Activated T-cell treated with anti-CD3 and anti-CD28 coated beads, Interleukin-2, amount 50 U/mL, for 24 hours (primary cell): ENCODE measurements at places on chromosomes 7 and 10.

DNA sequence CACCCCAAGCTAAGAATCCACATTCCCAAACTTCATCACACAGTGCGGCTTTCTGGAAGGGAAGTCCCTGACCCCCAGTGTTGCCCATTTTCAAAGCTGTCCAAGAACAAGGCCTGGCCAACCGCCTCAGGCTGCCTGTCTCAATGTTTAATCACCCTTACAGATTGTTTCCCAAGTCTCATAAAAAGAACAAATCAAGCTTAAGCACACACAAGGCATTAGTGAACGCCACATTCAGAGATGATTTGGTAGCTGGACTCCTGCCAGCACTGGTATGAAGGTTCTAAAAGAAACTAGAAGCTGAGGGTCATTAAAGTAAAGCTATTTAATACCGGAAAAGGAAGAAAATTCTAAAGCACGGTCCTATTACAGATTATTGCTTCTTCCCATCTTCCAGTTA, 35.6 kb downstream of the C10orf90 start:
- H3K4me1 ChIP-seq, result no peaks in the 10 kb centered on the region
- no peaks in the 10 kb centered on the region for H3K36me3 ChIP-seq
- H3K4me3 ChIP-seq, result no peak overlapping the region
- H3K27me3 ChIP-seq, result no peaks in the 10 kb centered on the region
- DNase-seq, result no peak

- H3K4me3 ChIP-seq, result no peak overlapping the region
- no peaks in the 10 kb centered on the region for H3K36me3 ChIP-seq
- DNase-seq, result no peak
- no peak overlapping the region for H3K27ac ChIP-seq
- no peaks in the 10 kb centered on the region for H3K4me1 ChIP-seq
These were observed 134.8 kb downstream of the PCDH15 start for GRCh38 chr10:54666192-54666591.

DNA sequence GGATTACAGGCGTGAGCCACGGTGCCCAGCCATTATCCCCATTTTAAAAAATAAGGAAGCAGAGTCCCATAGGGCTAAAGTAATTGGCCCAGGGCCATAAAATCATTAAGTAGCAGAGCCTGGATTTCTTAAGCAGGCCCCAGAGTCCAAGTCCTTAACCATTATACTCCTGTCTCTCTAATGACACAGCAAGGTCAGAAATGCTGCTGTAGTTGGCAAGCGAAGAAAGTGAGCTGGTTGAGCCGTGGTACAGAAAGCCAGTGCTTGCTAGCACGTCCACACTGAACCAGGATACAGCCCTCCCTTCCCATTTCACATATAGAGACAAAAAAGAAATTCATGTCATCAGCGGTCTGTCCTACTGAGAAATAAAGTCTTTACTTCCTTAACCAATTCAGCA, 562.7 kb downstream of the GALNT17 start:
- no peaks in the 10 kb centered on the region for H3K36me3 ChIP-seq
- DNase-seq, result no peak
- no peak overlapping the region for H3K27ac ChIP-seq
- no peaks in the 10 kb centered on the region for H3K4me1 ChIP-seq
- H3K27me3 ChIP-seq, result no peaks in the 10 kb centered on the region

GRCh38 chr10:132699411-132700155, 86.4 kb downstream of the NKX6-2 start:
- DNase-seq, result no peak
- H3K27ac ChIP-seq, result no peak overlapping the region
- no peak overlapping the region for H3K4me3 ChIP-seq
- H3K27me3 ChIP-seq, result no peaks in the 10 kb centered on the region
- peaks cover 50% of the 10 kb centered on the region for H3K36me3 ChIP-seq

DNA sequence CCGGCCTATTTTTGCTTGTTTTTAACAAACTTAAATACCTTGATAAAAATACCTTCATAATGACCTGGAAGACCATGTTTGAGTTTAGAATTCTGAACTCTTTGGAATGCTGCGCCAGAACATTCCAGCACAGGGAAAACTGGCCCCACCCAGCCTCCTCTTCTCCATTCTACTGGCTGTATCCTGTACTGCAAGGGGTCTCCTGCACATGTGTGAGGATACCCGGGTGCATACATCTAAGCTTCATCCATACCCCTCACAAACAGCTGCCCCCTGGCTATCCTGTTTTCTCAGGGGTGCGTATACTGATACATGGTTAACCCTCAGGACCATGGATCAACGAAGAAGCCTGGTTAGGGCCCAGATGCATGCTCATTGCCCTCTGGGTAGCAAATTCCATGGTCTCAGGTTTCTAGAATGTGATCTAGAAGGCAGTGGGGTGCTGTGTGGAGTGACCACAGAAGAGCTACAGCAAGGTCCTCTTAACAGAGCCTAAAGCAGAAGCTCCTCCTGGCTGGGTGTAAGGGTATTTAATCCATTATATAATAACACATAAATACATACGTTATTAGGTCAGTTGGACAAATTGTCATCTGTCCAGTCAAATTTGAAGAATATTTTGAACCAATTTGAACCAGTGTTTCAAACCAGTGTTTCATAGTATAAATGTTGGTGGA, 26.1 kb downstream of the HACD1 start:
- H3K27me3 ChIP-seq, result no peaks in the 10 kb centered on the region
- DNase-seq, result no peak
- no peaks in the 10 kb centered on the region for H3K36me3 ChIP-seq
- no peak overlapping the region for H3K4me3 ChIP-seq
- no peak overlapping the region for H3K27ac ChIP-seq

DNA sequence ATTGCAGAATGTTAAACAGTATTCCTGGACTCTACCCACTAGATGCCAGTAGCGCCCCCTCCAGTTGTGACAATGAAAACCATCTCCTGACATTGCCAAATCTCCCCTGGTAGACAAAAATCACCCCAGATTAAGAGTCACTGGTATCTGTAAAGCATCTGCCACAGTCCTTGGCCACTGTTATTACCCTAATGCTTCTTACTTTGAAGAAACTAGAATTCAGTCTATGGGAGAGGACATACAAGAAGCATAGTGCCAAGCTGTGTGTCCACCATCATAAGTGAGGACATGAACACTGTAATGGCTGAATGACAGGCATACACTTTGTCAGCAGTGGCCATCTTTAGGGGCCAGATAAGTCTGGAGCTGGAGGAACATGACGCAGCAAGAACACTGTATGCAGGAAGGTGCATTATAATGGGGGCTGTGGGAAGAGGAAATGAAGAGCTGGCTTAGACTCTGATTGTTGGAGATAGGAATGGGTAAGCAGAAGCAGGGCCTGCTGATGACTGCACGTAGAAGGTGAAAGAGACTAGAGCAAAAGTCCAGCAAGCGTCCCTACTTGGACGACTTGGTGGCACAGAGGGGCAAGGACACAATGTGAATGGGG, 32.5 kb downstream of the CBX3 start:
- H3K36me3 ChIP-seq, result no peaks in the 10 kb centered on the region
- H3K27me3 ChIP-seq, result no peaks in the 10 kb centered on the region
- no peak for DNase-seq
- H3K27ac ChIP-seq, result no peak overlapping the region
- H3K4me3 ChIP-seq, result no peak overlapping the region

GRCh38 chr10:47169581-47169980, 130.4 kb upstream of the GDF10 start:
- no peaks in the 10 kb centered on the region for H3K27me3 ChIP-seq
- H3K4me3 ChIP-seq, result no peak overlapping the region
- no peak overlapping the region for H3K27ac ChIP-seq
- no peaks in the 10 kb centered on the region for H3K36me3 ChIP-seq
- no peak for DNase-seq
- peaks cover 26% of the 10 kb centered on the region for H3K4me1 ChIP-seq

DNA sequence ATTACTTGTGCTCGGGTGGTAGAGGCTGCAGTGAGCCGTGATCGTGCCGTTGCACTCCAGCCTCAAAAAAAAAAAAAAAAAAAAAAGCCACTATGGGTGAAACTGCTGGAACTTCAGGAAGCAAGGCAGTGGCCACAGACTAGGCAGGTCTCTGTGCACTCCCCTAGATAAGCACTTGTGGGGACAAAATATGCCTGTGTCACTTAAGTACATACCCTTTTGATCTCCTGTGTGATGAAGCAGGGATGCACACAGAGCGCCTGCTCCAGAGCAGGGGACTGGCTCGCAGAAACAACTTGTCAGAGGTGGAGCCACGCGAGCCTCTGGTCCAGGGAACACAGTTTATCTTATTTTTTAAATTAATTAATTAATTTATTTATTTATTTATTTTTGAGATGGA, 42.9 kb upstream of the PSAP start:
- peaks cover 12% of the 10 kb centered on the region for H3K27me3 ChIP-seq
- DNase-seq, result no peak
- no peaks in the 10 kb centered on the region for H3K36me3 ChIP-seq

DNA sequence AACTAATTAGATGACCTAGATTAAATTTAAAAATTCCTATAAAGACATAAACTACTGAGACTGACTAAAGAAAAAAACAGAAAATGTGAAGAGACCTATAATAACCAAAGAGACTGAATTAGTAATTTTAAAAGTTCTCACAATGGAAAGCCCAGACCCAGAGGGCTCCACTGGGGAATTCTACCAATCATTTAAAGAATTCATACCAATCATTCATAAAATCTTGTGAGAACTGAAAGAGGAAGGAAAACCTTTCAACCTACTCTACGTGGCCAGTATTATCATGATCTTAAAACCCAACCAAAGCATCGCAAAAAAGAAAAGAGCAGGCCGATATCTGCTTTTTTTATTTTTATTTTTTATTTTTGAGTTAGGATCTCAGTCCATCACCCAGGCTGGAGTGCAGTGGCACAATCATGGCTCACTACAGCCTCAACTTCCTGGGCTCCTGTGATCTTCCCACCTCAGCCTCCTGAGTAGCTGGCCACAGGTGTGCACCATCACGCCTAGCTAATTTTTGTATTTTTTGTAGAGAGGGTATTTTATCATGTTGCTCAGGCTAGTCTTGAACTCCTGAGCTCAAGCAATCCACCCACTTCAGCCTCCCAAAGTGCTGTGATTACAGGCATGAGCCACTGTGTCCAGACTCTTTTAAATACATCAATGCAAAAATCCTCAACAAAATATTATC, 48.6 kb downstream of the DGKI start:
- peaks cover 28% of the 10 kb centered on the region for H3K27me3 ChIP-seq
- no peak for DNase-seq
- no peak overlapping the region for H3K4me3 ChIP-seq
- no peaks in the 10 kb centered on the region for H3K4me1 ChIP-seq

DNA sequence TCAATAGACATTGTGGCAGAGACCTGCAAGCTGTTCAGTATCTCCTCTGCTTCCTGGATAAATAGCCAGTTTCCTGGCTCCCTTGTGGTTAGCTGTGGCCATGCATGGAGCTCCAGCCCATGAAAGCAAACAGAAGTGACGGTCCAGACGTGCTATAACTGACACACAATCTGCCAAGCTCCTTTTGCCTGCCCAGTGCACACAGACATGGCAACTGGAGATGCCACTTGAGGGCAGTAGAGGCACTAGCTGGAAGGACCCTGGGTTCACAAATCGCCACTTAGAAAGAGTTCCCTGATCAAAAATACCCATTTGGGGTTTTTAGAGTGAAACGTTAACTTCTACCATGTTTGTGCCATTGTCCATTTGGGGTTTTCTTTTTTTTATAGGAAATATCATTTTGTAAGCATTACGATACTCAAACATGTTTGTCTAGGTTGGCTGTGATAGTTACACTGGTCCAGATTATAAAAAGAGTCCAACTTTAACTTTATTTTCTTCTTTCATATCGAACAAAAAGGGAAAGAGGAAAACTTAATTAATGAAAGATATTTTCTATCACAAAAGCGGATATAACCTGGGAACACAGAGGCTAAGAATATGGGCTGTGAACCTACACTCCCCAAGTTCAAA, 31.3 kb downstream of the KIN start:
- H3K4me1 ChIP-seq, result no peaks in the 10 kb centered on the region
- no peak overlapping the region for H3K27ac ChIP-seq
- no peaks in the 10 kb centered on the region for H3K27me3 ChIP-seq

- no peaks in the 10 kb centered on the region for H3K4me1 ChIP-seq
- no peak overlapping the region for H3K27ac ChIP-seq
- no peaks in the 10 kb centered on the region for H3K36me3 ChIP-seq
- no peak overlapping the region for H3K4me3 ChIP-seq
- peaks cover 13% of the 10 kb centered on the region for H3K27me3 ChIP-seq
These were observed 319.4 kb upstream of the GALNT17 start for GRCh38 chr7:70812511-70812910.

- H3K36me3 ChIP-seq, result peaks cover 73% of the 10 kb centered on the region
- no peaks in the 10 kb centered on the region for H3K27me3 ChIP-seq
- peak overlapping the region; percentile 100 for H3K27ac ChIP-seq
- H3K4me1 ChIP-seq, result peaks cover 99% of the 10 kb centered on the region
These were observed 147.0 kb downstream of the ARID5B start for GRCh38 chr10:62048470-62048869.

DNA sequence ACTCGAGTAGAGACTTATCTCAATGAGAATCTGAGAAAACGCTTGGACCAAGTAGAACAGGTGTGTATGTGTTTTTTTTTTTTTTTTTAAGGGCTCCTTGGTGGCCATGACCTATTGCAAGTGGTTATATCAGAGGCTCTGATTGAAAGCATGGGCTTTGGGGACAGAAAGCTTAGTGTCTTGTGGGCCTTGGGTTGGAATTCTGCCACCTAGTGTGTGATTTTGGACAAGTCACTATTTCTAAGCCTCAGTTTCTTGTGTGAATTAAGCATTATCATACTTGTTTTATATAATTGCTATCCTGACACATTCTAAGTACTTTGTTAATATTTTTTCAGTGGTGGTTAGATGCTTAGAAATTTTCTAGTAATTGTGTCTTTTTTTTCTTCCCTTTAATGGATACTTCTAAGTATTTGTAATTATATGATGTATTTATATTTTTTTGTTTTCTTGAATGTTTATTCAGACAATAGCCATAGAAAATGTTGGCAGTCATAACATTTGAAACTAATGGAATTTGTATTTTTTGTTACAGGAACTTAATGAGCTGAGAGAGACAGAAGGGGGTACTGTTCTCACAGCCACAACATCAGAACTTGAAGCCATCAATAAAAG, 33.1 kb downstream of the SMC3 start:
- peaks cover 92% of the 10 kb centered on the region for H3K36me3 ChIP-seq
- no peaks in the 10 kb centered on the region for H3K27me3 ChIP-seq
- H3K27ac ChIP-seq, result no peak overlapping the region
- H3K4me3 ChIP-seq, result no peak overlapping the region

GRCh38 chr7:66871076-66871475, 49.9 kb upstream of the TMEM248 start:
- H3K36me3 ChIP-seq, result peaks cover 23% of the 10 kb centered on the region
- H3K27ac ChIP-seq, result peak overlapping the region; percentile 84
- DNase-seq, result no peak
- no peak overlapping the region for H3K4me3 ChIP-seq
- no peaks in the 10 kb centered on the region for H3K27me3 ChIP-seq
